ENCODE measurements at places on chromosomes 4 and X.

DNA sequence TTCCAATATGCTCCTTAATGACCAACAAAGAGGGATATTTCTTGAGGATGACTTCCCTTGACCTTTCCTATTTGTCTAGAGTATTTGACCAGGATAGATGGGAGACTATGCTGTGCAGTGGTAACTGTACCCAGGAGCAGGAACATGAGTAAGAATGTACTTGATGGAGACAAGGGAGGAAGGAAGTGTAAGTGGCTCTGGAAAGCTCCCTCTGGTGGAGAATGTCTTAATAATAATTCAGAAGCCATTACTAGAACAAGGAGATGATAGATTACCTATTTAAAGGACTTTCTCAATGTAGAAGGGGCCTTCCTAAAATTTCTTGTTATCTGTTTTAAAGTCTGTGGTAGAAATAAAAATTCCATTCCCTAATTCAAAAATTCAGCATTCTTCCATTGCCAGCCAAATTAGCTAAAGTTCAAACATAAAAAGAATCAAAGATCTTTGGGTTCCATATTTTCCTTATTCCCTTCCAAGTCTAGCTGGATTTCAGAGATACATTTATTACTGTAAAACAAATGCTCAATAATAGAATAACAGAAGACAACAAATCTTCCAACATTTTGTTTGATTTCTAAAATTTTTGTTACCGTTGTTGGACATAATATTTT is 83.8 kb downstream of the GRID2 start:
- DNase-seq = no peak

DNA sequence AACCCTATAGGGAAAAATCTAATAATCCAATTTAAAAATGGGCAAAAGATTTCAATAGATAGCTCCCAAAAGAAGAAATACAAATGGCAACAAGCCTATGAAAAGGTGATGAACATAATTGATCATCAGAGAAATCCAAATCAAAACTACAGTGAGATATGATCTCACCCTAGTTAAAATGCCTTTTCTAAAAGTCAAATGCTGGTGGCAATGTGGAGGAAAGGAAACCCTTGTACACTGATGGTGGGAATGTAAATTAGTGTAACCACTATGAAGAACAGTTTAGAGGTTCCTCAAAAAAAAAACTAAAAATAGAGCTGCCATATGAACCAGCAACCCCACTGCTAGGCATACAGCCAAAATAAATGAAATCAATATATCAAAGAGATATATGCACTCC is 44.5 kb downstream of the STPG2 start:
- DNase-seq = no peak

- DNase-seq = no peak
These were observed 70.8 kb downstream of the PPARGC1A start for GRCh38 chr4:23819041-23819511.

DNA sequence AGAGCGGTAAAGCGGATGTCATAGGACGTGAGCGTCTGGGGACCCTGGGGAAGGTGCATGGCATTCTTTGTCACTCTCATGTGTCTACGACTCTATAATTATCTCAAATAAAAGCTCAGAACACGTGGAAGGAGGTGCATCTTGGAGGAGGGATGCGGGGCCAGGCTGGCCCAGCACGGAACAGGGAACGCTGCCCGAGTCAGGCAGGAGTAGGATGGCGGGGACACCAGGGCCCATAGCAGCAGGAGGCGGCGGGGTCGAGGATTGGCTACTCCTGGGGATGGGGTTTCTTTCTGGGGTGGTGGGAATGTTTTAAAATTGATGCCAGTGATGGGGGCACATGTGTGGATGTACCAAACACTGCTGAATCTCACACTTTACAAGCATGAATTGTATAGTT is 5.4 kb upstream of the HTRA3 start:
- DNase-seq = no peak

- DNase-seq = no peak
These were observed 166.4 kb upstream of the CPEB2 start for GRCh38 chr4:14835708-14836425.

- no peak for DNase-seq
These were observed 93.8 kb downstream of the C4orf51 start for GRCh38 chr4:145773581-145774234.

DNA sequence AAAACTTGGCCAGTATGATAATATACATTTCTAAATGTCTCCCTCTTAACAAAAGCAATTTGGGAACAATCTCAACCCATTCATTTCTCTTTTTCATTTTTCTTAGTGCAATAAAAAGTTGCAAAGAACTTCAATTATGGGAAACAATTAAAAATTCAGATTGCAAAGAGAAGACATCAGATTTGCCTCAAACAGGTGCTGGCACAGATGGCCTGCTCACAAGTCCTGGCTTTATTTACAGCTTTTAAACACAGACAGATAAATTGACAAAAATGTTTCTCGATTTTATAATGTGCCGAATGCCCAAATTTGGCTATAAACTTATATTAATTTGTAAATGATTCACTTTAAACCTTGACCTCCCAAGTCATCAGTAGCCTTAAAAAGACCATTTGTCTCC is 28.7 kb downstream of the SLC4A4 start:
- DNase-seq = no peak

- DNase-seq = no peak
These were observed 17.0 kb downstream of the GASK1B start for GRCh38 chr4:158155656-158156356.

GRCh38 chr4:165383591-165384073 is 4.8 kb downstream of the CPE start:
- DNase-seq = no peak

- DNase-seq = no peak
These were observed 169.3 kb downstream of the PPARGC1A start for GRCh38 chr4:23720556-23720955.

- DNase-seq = no peak
These were observed 38.7 kb upstream of the INTS6L start for GRCh38 chrX:135481696-135482179.

GRCh38 chr4:40857956-40858355 is 108.2 kb downstream of the NSUN7 start:
- DNase-seq = no peak

GRCh38 chrX:17587366-17587765 is 149.9 kb upstream of the SCML1 start:
- DNase-seq = no peak

GRCh38 chr4:1009542-1010394 is 1.7 kb upstream of the FGFRL1 start:
- no peak for DNase-seq

DNA sequence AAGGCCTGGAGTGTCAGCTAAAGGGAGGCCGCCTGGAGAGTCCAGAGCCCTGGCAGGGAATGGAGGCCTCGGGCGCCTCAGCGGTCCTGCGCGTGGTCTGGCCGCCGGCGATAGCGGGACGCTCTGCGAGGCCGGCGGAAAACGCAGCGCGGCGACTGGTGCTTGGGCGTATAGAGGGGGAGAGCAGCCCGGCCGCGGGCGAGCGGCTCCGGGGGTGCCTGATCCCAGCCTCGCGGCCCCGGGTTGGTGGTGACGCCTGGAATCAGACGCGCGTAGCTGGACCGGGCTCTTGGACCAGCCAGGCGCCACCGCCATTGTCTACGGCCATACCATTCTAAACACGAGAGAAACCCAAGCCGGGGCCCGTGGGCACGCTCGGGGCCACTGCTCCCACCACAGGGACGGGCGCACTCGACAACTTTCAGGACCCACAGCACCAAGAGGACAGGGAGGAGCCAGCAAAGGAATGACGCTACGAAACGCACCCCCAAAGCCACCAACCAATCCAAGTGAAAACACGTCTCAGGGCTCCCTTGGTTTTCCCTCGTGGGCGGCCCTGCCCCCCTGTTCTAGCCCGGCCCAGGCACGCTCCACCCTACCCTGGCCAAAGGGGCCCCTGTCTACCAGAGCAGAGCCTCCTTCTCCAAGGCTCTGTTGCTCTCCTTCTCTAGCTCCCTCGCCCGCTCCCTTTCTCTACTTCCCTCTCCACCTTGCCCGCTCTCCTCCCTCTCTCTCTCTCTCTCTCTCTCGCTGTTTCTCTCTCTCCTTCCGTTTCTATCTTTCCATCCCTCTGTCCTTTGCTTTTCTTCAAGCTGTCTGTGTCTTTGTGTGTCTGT is 7.8 kb downstream of the FRG2 start:
- no peak for DNase-seq

GRCh38 chrX:97016106-97016505 is 132.4 kb downstream of the RPA4 start:
- DNase-seq = peak; percentile 0

GRCh38 chrX:135389717-135390116 is 32.0 kb upstream of the SMIM10L2A start:
- DNase-seq = no peak

- DNase-seq = peak; percentile 79
These were observed at the start of gene TBC1D19 for GRCh38 chr4:26583865-26584652. TBC1D19 (plus strand) TSS chr4:26584084; CDS start chr4:26584194, 110 bp downstream.

DNA sequence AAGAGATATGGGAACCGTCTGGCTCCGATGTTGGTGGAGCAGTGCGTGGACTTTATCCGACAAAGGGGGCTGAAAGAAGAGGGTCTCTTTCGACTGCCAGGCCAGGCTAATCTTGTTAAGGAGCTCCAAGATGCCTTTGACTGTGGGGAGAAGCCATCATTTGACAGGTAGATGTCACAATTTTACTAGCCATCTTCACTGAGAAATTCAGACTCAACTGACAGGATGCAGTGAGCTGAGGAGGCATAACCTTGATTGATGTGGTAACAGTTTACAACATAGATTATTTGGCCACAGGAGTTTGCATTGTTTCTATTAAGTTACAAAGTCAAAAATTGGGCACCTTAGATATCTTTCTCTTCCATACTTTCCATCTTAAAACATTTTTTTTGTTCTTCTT is 417.7 kb downstream of the MAPK10 start:
- DNase-seq = no peak

GRCh38 chr4:151555151-151555945 is 146.4 kb downstream of the FHIP1A start:
- no peak for DNase-seq

- no peak for DNase-seq
These were observed 192.0 kb downstream of the PCDH7 start for GRCh38 chr4:30912098-30912714.

All from HuH-7.5 (cell line).